ENCODE measurements at places on chromosomes 7 and 10.

DNA sequence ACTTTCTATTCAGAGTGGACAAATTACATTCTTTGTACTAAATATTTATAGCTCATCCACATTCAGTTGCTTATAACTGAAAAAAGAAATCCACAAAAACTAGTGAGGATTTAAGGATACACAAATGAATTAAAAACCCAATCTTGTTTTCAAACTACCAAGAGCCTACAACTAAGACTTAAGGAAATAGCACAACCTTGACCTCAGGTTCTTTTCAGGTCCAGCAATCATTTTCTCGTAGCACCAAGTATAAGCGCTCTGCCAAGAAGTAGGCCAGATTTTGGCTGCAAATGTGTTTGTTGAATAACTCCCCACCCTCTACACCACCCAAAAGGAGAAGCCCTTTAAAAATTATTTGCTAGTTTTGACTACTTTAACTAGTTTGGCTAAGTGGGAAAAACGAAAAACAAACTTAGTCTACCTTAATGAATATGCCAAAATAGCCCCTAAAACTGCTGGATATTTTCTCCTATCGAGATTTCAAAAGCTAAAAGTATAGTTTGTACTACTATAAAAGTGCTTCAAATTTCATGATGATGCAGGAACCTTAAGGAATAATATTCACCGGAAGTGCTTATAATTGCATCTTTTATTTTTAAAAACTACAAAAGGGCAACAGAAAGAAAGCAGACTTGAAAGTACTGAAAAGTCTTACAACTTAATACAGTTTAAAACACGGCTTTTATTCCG lies 2.7 kb upstream of the KMT2E start:
- H3K4me1 ChIP-seq, result peaks cover 42% of the 10 kb centered on the region
- no peaks in the 10 kb centered on the region for H3K27me3 ChIP-seq
- H3K36me3 ChIP-seq, result no peaks in the 10 kb centered on the region
- H3K27ac ChIP-seq, result no peak overlapping the region

GRCh38 chr7:35987016-35987415 lies 166.0 kb upstream of the EEPD1 start:
- no peak overlapping the region for H3K4me3 ChIP-seq
- DNase-seq, result no peak
- no peaks in the 10 kb centered on the region for H3K27me3 ChIP-seq
- peaks cover 23% of the 10 kb centered on the region for H3K4me1 ChIP-seq

DNA sequence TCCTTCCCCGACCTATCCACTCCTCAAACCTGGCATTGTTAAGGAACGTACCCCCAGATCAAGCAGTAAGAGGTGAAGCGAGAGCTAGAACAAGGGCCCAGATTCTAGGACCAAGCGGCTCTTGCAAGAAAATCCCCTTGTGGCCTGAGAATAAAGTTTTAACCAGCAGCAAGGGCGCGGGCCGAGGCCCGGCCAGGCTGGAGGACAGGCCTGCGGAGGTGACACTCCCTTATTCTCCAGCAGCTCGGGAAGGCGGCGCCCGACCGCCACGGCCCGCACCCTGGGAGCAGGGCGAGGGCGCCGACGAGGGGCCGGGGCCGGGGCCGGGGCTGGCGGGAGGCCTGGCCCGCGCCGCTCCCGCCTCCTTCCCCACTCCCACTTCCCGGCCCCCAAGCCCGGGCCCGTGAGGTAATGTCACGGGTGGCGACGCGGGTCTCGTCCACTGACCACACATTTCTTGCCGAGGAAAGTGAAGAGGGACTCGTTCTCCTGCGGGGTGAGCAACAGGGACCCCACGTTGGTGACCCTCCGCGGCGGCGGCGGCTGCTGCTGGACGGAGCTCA lies 551 bp downstream of the WASL start:
- peak overlapping the region; percentile 99 for H3K27ac ChIP-seq
- H3K4me1 ChIP-seq, result peaks cover 57% of the 10 kb centered on the region
- no peaks in the 10 kb centered on the region for H3K36me3 ChIP-seq
- H3K4me3 ChIP-seq, result peak overlapping the region; percentile 91

DNA sequence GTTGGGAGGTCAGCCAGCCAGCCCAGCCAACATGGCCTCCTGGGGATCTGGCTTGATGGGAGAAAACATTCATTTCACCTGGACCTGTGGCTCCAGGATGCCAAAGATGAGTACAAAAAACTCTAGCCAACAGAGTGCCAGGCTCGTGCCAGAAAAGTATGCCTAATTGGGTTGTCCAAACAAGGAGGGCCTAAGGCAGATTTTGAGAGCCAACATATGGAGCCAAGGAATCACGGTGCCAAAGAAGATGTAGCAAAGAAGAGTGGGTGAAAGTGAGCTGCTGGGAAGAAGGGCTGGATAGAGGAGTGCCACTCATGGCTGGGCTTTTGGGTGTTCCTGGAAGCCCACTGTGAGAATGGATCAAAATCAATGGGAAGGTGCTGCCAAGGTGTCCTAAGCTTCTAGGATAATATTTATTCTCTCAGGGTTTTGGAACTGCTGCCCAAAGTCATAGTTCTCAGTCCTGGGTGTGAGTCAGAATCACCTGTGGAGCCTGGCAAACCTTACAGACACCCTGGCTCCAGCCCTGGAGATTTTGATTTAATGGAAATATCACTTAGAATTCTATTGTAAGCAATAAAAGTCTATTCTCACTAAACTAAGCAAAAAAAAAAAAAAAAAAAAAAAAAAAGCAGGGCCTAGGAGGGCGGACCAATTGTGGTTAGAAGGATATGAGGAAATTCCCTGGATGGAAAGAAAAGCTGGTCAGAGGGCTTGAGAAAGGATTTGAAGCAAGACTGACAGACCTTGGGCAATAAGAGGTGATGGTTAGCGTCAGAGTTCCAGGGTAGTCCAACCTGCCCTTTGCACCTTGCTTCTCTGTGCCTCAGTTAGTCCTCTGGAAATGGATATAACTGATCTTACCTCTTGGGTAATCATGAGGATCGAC lies 182.2 kb upstream of the PRR15 start:
- no peaks in the 10 kb centered on the region for H3K36me3 ChIP-seq
- no peaks in the 10 kb centered on the region for H3K4me1 ChIP-seq
- no peak overlapping the region for H3K4me3 ChIP-seq
- H3K27me3 ChIP-seq, result no peaks in the 10 kb centered on the region

GRCh38 chr10:117568334-117568733 lies 25.8 kb downstream of the EMX2 start:
- H3K36me3 ChIP-seq, result no peaks in the 10 kb centered on the region
- no peak overlapping the region for H3K27ac ChIP-seq
- DNase-seq, result no peak
- H3K27me3 ChIP-seq, result peaks cover 6% of the 10 kb centered on the region

GRCh38 chr7:4066206-4066605 lies 615.9 kb upstream of the FOXK1 start:
- H3K36me3 ChIP-seq, result no peaks in the 10 kb centered on the region
- no peak overlapping the region for H3K27ac ChIP-seq
- H3K27me3 ChIP-seq, result no peaks in the 10 kb centered on the region
- DNase-seq, result no peak
- no peaks in the 10 kb centered on the region for H3K4me1 ChIP-seq

GRCh38 chr10:33550811-33551210 lies 216.3 kb upstream of the NRP1 start:
- H3K4me3 ChIP-seq, result no peak overlapping the region
- H3K4me1 ChIP-seq, result no peaks in the 10 kb centered on the region
- no peaks in the 10 kb centered on the region for H3K36me3 ChIP-seq
- DNase-seq, result no peak
- no peaks in the 10 kb centered on the region for H3K27me3 ChIP-seq

DNA sequence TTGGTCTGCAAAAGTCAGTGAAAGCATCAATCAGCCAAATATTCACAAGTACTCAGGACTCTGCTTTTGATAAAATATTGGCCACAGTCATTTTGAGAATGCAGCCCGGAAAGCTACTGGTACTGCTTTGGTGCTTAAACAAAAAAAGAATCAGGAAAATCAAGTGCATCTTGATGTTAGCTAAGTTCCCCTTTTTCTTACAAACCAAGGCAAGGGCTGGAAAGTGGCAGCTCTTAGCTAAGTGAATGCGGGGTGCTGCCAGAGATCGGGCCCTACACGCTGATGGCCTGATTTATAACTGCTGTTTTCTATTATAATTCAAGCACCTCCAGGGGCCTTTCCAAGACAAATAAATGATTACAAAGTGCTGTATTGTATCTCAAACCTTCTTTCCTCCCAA lies 136.8 kb upstream of the MGMT start:
- no peaks in the 10 kb centered on the region for H3K4me1 ChIP-seq
- no peak overlapping the region for H3K4me3 ChIP-seq
- no peaks in the 10 kb centered on the region for H3K27me3 ChIP-seq

- no peak overlapping the region for H3K4me3 ChIP-seq
- H3K27ac ChIP-seq, result no peak overlapping the region
- H3K27me3 ChIP-seq, result no peaks in the 10 kb centered on the region
- no peaks in the 10 kb centered on the region for H3K4me1 ChIP-seq
Measured at GRCh38 chr10:17060289-17060688, 69.3 kb downstream of the CUBN start.

DNA sequence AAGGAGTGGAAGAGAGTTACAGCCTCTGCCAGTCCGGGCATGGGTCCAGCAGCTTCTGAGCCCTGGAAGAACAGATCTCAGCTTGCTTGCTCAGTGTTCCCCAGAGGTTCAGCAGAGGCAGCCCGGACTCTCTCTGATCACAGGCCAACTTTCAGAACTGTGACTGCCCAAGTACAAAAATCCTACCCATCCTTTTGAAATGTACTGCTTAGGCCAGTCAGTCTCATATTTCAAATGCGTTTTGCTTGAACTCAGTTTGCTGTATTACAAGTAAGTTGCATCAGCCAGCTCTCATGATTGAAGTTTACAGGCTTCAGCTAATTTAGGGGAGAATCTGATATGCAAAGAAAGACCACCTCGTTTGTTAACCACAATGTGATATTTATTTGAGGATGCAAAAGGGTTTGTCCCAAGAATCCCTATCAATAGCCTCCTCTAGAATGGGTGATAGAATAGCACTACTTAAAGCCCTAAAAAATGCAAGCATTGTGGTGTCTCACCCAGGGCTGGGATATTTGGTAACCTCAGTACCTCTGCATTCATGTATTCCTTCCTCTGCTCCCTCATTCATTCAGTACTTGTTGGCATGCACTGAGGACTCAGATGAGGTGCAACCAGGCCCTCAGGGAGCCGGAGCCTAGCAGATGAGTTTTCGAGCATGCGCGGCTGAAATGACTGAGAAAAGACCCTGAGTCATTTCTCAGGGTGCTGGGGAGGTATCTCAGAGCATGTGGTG lies 7.0 kb downstream of the AIMP2 start:
- peaks cover 47% of the 10 kb centered on the region for H3K36me3 ChIP-seq
- no peak overlapping the region for H3K4me3 ChIP-seq
- no peaks in the 10 kb centered on the region for H3K27me3 ChIP-seq
- peaks cover 64% of the 10 kb centered on the region for H3K4me1 ChIP-seq
- peak overlapping the region; percentile 98 for H3K27ac ChIP-seq

Measured in gastrocnemius medialis (tissue), 4 donors.